ENCODE measurements at places on chromosomes 16 and 17.

DNA sequence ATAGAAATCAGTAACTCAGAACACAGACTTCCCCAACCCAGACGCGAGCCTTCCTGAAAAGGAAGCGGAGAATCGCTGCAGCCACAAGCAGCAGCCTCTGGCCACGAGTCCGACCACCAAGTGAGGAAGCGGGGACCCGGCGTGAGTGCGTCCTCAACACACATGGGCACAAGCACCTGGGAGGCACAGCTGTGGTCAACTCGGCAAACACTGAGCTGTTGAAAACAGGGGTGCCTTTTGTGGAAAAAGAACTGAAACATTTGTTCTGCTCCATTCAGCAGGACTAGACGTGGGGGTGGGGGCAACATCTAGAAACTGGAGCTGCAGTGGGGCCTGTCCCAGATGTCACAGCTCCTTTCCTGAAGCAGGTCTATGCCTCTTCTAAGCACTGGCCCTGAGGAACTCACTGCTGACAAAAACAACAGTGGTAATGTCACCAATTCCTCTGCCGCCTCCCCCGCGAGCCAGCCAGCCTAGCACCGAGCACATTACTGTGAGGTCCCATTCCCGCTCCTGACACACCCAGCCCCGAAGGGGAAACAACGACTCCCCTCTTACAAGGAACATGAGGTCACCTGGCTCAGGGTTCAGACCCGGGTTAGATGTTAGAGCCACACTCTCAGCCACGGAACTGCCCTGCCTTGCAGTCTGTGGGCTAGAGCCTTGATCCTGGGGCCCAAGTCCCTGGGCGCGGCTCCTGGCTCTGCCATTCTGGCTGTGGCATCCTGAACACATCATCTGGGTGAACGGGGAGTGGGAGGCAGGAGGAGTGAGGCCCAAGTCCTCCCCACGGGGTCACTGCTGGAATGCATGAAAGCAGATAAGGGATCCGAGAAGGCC is 29.0 kb downstream of the KDM8 start:
- DNase-seq: no peak

- DNase-seq: no peak
Measured at GRCh38 chr16:12637002-12637401, 166.7 kb downstream of the CPPED1 start.

DNA sequence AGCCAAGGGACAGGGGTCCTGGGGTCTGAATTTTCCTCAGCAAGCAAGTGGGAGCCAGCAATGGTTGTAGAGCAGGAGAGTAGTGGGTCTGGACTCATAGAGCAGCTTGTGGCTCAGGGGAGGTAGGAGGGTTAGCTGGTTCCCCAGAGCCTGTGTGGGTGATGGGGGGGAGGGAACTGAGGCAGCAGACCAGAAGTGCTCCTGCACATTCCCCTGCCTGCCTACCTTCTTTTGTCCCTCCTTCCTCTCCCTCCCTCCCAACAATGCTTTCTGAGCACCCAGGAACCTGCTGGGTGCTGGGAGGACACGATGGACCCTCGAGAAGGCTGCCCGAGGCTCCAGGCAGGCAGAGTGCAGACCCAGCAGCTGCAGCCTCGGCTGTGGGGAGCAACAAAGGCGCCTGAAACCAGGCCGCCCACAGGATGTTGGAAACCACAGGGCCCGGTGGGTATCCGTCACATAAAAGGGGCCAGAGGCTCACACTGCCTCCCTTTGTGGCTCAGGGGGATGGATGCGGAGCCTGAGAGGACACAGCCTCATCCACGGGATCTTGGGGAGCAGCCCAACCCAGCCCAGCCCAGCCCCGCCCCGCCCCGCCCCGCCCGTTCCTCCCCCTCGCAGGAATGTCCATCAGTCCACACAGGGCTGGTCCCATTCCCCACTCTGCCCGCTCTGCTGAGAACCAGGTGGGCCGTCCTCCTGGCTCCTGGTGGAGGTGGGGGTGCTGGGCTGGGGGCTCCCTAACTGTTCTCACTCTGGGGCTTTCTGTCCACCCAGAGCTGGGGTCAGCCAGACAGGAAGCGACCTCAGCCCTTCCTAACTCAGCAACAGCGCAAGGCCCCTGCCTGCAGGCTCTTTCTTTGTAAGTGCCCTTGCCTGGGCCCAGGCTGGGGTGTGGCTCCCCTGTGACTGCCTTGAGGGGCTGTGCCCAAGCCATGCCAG is 1.7 kb upstream of the NLRC3 start:
- DNase-seq: peak; percentile 23

- no peak for DNase-seq
Measured at GRCh38 chr17:77489239-77489892, 348.6 kb downstream of the SEC14L1 start.

- no peak for DNase-seq
Measured at GRCh38 chr17:74702116-74702871, 10.4 kb downstream of the CD300LF start.

All from stimulated activated CD8-positive, alpha-beta memory T cell treated with anti-CD3 and anti-CD28 coated beads, Interleukin-15, amount 100 ng/mL, for 4 hours (primary cell).